ENCODE measurements at places on chromosomes 2 and 18.

DNA sequence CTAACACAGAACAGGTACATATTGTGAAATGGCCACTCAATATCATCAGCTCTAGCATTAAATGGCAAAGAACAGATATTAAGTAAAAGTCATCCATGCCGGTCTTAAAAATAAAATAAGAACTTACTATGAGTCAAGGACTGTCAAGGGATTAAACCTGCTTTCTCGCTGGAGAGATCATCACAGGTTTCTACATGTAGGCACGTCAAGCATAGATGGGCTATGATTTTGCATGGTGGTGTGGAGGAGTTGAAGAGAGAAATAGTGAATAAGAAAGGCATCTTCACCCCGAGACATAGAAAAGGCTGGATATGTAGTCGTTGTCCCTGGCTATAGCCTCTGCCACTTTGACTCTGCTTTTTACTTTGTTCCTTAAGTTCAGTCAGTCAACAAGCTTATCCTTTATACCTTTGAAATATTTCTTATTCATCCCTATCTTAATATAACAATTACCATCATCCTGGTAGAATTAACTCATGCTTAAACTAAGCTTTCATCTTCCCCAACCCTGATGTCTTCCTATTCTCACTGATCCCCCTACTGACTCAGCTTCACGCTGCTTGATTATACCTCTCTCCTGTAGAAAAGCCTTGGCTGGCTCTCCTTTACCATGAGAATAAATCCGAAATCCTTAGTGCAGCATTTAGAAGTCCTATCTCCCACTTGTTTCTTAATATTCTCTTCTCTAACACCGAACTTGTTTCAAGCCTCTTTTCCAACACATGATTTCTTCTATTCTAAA is 42.5 kb downstream of the DSC3 start:
- peak; percentile 22 for DNase-seq

GRCh38 chr18:33901894-33902512 is 322.7 kb downstream of the NOL4 start:
- peak; percentile 3 for DNase-seq

DNA sequence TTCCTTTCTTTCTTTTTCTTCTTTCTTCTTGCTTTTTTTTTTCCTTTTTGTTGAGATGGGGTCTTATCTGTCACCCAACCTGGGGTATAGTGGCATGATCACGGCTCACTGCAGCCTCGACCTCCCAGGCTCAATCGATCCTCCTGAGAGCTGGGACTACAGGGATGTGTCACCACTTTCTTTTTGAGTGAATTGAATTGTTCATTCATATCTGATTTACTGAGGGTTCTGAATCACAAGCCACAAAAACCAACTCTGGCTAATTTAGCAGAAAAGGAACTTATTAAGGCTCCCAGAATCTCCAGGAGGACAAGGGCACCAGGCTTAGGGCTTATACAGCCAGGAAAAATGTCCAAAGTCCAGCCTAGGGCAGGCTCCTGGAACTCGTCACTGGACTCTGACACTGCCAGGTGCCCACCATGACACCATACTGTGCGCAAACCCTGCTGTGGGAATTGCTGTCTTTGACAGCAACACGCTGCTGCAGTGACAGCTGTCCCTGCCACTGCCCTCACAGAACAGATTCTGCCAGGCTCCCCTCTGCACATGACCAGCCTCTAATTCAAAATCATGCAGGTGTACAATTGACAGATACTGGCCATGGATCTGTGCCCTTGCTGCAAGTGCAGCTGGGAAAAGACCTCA is 42.9 kb upstream of the EML6 start:
- peak; percentile 62 for DNase-seq

DNA sequence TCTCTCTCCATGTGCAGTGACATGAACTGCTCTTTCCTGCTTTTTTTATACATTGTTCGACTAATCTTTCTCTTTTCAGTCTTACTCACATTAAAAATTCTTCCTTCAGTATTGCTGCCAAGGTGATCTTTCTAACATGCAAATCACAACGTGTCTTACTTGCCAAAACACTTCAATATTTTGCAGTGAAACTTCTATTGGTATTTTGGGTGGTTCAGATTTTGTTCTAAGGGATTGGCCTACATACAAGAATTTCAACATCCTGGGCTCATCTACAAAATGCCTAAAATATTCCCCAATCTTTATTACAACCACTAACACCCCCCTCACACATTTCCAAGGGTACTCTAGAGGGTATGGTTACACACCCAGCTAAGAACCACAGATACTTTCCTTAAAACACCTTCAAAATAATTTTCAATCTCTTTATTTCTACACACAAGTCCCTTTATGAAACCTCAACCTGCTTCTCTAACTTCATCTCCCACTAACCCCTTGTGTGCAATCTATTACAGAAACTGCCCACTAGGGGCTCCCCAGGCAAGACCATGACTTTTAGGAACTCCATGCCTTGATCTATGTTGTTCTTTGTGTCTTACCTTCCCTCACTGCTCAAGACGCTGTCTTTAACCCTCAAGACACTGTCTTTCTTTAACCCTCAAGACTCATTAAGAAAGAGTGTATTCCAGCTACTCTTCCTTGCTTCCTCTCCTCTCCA is 50.9 kb downstream of the COL3A1 start:
- peak; percentile 40 for DNase-seq

DNA sequence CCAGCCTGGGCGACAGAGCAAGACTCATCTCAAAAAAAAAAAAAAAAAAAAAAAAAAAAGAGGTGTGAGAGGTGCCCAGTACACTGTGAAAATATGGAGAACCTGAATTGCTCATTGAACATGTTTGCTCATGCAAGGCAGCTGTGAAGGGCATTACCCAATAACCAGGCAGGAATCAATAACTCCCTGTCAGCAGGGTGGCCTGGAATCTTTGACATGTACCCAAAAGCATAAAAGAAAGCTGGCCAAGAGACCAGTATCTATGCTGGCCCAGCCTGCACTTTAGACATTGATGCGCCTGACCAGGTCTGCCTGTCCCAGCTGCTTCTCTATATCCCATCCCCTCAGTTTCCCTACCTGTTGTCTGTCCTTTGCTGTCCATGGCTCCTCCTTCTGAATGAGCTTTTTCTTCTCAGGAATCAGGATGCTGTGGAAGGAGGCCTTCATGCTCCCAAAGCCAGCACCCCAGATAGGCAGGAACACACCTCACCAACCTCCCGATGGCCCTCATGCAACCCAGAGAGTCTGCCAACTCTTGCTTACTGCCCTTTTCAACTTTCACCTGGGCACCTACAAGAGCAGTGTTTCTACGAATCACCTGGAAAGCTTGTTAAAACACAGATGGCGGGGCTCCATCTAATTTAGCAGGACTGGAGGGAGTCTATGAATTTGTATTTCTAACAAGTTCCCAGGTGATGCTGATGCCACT is 83.4 kb upstream of the PPP1CB start:
- no peak for DNase-seq

DNA sequence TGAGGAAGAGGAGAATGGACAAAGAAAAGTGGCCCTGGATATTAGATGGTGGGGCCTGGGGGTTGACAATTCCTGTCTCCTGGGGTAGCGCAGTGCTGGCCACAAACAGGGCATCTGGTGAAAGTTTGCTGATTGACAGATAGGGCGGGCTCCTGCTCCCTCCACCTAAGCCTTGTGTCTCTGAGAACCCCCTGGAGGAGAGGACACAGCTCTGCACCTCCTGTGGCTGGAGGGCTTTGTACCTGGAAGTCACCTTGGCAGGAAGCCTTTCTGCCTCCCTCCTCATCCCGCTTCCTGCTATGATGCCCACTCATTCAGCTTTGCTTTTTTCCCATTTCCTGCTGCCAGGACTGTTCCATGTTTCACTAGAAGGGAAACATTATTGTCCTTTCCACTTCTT is 72.4 kb downstream of the RHOB start:
- DNase-seq = no peak

DNA sequence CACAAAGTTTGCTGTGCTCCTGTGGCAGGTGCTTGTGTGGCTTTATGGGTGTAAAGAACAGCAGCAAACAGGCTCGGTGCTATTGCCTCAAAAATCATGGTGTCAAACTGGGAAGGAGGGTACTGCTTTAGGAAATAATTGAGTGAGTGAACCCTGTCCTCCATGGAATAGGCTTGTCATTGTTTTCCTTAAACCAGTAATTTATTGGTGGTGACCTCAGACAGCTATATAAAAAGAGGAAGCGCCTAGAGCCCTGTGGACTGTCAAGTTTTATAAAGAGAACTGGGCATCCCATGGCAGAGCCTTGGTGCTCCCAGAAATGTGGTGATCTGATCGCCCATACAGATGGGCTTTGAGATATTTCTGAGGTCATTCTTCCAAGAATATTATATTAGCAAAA is 4.7 kb upstream of the CXCR4 start:
- no peak for DNase-seq

GRCh38 chr2:1898461-1899395 is 154.4 kb upstream of the PXDN start:
- DNase-seq = no peak

- no peak for DNase-seq
Observed at GRCh38 chr2:20220806-20221554, 4.0 kb downstream of the SDC1 start.

- DNase-seq = no peak
Observed at GRCh38 chr2:233451950-233452349, 97.7 kb downstream of the DGKD start.

GRCh38 chr2:205868773-205869333 is 186.6 kb downstream of the NRP2 start:
- DNase-seq = peak; percentile 42

- no peak for DNase-seq
Observed at GRCh38 chr2:166338831-166339339, 36.9 kb downstream of the SCN9A start.

GRCh38 chr2:73088211-73088610 is 16.7 kb upstream of the SFXN5 start:
- DNase-seq = no peak

- DNase-seq = peak; percentile 64
Observed at GRCh38 chr2:158034198-158034866, 67.3 kb upstream of the UPP2 start.

DNA sequence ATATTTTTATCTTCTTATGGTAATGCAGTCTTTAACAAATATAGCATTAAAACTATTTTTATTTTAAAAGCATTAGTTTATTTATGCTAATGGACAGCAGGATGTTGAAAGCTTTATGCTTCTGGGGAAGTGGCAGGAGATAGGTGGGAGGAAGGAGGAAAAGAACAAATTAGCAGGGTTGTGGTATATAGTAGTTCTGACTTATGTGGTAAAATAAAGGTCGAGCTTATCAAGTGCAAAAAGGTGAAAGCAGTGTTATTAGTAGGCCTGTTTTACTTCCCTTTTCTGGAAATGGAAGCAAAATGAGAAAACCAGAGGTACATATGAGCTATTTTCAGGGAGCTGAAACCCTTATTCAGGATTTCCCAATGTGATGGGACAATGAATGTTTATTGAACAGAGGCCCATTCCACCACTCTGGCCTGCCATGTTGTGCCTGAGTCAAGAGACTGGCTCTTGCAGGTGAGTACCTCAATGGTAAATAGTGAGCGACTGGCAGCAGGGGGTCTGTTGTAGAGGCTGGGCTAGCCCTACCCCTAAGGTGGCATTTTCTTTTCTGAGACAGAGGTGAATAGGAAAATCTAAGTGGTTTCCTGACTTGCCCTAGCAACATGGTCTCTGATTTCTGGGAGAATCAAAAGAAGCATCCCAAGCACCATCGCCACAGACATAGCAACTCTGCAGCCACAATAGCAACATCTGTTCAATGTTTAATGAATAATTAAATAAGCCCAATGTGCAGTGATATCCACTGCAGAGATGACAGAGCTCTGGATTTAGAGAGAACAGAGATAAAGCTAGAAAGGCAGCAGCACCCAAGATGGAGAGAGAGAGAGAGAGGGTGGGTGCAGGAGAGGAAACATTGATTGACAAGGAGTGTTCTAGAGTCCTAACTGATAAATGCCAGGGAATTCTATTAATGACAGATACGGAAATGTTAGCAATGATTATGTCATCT is 119.7 kb downstream of the UPP2 start:
- DNase-seq = no peak

DNA sequence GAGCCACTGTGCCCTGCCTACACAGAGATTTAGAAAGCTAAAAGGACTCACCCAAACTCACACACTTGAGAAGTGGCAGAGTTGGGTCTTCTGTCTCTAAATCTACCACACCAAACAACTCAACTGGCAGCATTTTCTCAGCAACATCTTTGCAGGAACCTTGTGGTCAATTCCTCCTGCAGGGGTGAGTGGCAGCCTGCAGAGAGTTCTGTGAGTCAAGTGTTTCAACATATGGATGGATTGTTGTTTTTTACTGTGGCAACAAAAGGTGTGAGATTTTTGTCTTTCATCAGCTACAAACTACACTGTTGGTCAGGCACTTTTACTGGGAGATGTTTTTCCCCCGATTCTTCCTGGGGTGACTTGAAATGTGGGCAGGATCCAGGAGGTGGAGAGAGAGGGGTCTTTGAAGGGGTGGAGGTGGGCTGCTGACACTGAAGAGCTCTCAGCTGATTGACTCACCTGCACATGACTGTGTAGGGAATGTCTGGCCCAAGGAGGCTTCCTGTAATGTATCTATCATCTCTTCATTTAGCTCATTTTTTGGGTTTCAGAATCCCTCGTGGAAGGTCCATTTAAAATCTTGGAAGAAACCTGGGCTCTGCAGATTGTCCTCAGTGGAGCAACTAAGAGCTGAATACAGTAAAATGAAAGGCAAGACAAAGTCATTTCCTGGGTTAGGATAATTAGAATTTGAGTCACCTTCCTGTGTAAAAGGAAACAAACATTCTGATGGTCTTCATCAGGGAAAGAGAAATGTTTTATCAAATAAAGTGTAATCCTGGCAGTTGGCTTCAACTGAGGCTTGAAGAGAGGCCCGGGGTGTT is 98.6 kb downstream of the MSH2 start:
- peak; percentile 86 for DNase-seq

DNA sequence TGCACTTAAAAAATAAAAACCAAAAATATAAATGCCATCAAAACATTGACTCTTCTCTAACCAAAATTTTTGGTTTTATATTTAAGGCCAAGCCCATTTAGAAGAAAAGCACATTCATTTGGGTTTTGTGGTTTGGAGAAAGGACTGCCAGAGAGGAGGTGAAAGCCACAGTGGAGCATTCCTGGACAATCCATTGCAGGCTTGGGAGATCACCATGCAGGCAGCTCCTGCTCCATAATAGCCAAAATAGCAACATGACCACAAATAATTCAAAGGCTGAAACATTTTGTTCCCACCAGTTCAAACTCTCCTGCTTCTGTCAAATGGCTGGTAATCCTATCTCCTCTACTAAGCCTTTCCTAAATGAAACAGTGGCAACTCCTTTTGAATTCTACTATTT is 73.5 kb downstream of the GALNT3 start:
- DNase-seq = peak; percentile 2

DNA sequence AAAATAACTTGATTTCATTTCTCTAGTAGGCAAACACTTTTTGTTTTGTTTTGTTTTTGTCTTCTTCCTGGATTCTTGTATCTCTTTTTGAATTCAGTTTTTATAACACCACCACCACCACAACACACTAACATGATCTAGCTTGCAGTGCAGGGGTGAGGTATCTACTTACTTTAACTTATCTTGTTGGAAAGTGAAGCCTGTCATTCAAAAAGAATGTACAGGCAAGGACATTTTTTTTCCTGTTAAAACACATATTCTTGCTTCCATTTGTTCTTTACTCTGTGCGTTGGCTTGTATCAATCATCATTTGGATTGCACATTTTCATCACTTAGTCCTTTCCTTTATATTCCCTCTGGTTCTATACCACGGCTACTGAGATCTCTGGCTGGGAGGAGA is 824.2 kb downstream of the PLCL1 start:
- DNase-seq = no peak

All from ELR (cell line).